AG04450 (cell line): ENCODE measurements at places on chromosomes 5 and 9. TPM values are rescaled to one million over a fixed set of nuclear protein-coding genes. Genes with fewer than 3 reads are reported as not detected.

- no peak for DNase-seq
Observed at GRCh38 chr5:59833448-59833847, 60.1 kb downstream of the PDE4D start.

GRCh38 chr9:84622981-84623380, 46.5 kb upstream of the NTRK2 start:
- no peak for DNase-seq

ADGRV1 gene
- polyA plus RNA-seq = 0.06 TPM in 1 of 2 replicates, not detected in the other

DNA sequence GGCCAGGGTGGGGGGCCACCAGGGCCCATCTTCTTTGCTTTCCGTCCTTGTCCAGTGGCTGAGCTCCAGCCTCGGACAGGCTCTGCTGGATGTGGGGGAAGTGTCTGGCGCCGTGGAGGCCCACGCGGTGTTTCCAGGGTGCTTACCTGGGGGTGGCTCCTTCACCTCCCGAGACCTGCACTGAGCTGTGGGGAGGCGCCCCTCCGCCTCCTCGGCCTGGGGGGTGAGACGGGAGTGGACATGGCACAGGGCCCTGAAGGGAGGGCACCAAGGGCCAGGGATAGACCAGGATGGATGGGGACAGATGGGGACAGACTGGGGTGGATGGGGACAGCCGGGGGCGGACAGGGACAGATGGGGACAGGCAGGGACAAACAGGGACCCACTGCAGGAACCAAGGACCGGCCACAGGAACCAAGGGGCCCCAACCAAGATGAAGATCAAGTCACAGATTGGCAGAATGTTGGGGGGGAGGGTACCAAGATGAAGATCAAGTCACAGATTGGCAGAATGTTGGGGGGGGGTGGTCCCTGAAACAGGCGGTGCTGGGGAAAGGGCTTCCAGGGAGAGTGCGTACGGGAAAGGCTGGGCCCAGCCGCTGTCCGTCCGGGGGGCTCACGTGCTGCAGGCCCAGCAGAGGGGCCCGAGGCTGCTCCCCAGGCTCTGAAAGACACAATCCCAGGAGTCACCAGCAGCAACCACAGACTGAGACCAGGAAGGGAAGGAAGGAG, 13.3 kb upstream of the QSOX2 start:
- no peak for DNase-seq

- no peak for DNase-seq
Observed at GRCh38 chr9:83006378-83006777, 56.6 kb downstream of the RASEF start.

GRCh38 chr9:16266648-16267276, 603.7 kb downstream of the BNC2 start:
- DNase-seq = no peak

NFIB gene
- polyA plus RNA-seq = 2.2 and 3.2 TPM in 2 replicates

NUTM2G gene
- not detected in 2 replicates for polyA plus RNA-seq

DNA sequence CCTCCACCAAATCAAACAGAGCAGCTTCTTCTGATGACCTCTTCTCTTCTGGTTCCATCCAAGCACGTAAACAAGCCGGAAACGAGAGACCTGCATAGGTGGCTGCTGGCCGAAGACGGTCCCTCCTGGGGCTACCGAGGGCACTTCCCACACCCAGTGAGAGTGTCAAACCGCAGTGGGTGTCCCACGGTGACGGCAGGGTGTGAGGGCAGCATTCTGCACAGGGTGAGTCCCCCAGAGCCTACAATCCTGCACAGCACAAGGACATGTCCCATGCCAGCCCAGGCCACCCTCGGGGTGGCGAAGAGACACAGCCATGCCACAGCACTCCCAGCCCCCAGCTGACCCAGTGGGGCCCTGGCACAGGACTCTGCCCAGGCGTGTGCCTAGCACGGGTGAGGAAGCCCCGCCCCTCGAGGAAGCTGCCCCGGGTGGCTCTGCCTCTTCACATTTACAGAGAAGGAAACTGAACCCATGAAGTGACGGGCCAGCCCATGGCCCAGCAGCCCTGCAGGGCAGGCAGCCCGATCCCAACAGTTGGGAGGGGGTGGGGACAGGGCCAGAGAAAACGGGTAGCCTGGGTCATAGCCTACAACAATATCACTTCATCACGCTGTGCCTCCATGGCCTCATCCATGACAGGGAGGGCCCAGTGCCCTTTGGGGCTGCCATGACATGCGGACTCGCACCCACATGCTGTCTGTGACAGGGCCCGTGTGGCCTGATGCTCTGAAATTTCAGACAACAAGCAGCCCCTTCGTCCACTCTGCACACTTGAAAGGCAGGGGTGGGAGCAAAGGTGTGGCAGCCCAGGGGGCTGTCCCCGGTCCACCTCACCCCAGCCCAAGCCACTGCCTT, 43.2 kb downstream of the SEMA4D start:
- DNase-seq = no peak

GRCh38 chr5:138495351-138495750, 30.1 kb downstream of the EGR1 start:
- no peak for DNase-seq

DNA sequence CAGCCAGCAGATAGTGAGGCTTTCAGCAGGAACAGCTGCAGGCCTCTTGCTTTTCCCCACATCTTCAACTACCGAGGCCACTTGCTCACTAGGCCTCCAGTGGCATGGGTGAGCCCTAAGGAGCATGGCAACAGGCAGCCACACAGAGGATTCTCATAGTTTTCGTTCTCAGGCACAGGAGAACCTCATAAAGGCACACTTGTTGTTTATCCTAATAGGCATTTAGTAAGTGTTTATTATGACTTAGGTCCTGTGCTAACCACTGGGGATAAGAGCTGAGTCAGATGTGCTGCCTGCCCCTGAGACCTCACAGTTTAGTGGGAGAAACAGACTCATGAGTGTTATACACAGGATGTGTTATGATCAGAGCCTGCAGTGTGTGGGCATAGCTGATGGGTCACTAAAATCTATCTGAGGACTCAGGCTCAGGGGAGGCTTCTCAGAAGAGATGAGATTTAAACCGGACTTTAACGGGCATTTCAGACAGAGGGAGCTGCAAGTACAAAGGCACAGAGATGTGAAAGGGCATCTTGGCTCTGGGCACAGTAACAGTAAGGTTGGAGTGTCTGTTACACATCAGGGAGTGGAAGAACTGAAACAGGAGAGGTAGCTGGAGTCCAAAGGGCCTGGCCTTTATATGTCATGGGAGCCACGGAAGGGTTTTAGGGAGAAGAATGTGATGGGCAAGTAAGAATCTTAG, 21.0 kb upstream of the HEMGN start:
- DNase-seq = peak; percentile 63

- DNase-seq = no peak
Observed at GRCh38 chr5:151757233-151758140, 944 bp downstream of the ATOX1 start.

DNA sequence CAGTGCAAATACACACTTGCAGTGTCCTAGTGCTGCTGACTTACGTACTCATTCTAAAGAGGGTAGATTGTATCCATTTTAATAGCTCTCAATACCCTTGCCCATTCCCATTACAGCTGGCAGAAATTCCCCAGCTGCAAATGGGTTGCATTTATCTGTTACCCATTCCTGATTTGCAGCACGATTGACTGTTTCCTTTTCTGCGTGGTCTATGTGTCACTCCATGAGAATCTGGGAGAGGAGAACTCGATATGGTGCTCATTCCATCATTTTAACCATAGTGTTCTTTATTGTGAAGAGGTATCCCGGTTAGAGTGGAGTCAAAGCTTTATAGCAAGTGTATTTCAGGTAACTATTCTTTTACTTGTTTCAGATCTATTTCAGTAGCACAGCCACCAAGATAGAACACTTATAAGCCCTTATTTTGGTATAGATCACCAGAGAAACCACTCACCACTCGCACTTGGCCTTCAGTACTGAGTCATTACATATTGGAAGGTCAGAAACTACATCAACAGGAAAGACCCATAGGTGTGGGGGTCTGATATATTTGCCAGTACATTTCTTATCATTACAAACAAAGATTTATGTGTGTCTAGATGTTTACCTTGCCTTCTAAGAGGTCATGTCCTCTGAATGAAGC, 139.5 kb downstream of the MUSK start:
- no peak for DNase-seq

BHMT2 gene
- 8.9 and 9.6 TPM in 2 replicates for polyA plus RNA-seq

ANKRD18A gene
- 0.31 TPM in 1 of 2 replicates, not detected in the other for polyA plus RNA-seq

SPAG8 gene
- polyA plus RNA-seq = 0.56 and 0.58 TPM in 2 replicates

LMNB1 gene
- polyA plus RNA-seq = 11.9 and 17.2 TPM in 2 replicates

DNA sequence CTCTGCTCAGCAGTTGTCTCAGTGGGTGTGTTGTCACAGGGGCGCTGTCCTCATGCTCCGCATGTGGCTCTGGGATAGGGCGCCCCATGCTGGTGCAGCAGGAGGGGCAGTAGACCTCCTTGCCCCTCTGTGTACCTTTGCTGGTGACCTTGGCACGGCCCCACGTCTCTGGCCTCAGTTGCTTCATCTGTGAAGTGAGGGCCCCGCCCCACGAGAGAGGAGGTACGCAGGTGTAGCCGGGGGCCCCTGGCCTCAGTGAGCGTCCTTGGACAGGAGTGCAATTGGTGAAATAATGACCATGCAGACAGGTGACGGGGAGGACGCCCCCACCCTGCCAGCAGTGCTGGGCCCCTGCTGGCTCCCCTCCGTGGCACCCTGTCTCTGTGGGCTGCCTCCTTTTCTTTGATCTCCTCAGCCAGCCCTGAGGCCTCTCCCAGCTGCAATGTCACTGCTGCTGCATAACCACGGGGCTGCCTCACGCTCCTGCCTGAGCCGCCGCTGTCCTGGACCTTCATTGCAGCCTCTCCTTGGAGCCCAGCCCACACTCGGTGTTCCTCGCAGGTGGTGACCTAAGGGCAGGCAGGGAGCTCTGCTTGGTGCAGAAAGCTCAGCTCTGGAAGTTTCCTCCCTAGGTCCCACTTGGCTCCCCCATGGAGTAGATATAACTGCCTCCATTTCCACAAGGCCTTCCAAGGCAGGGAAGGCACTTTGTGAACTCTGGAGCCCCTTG, 57.3 kb downstream of the PHF2 start:
- no peak for DNase-seq

GRCh38 chr5:172162323-172162986, 25.6 kb downstream of the STK10 start:
- DNase-seq = no peak

FBLL1 gene
- 0.11 and 0.16 TPM in 2 replicates for polyA plus RNA-seq

- DNase-seq = no peak
Observed at GRCh38 chr5:113058269-113058668, 81.7 kb downstream of the DCP2 start.

GRCh38 chr5:136269973-136270372, 77.0 kb upstream of the SMIM32 start:
- DNase-seq = no peak

ZNF883 gene
- 1.3 and 1.5 TPM in 2 replicates for polyA plus RNA-seq

HSPB3 gene
- polyA plus RNA-seq = 0.62 and 0.67 TPM in 2 replicates

SHROOM1 gene
- 4.5 and 6.0 TPM in 2 replicates for polyA plus RNA-seq

DNA sequence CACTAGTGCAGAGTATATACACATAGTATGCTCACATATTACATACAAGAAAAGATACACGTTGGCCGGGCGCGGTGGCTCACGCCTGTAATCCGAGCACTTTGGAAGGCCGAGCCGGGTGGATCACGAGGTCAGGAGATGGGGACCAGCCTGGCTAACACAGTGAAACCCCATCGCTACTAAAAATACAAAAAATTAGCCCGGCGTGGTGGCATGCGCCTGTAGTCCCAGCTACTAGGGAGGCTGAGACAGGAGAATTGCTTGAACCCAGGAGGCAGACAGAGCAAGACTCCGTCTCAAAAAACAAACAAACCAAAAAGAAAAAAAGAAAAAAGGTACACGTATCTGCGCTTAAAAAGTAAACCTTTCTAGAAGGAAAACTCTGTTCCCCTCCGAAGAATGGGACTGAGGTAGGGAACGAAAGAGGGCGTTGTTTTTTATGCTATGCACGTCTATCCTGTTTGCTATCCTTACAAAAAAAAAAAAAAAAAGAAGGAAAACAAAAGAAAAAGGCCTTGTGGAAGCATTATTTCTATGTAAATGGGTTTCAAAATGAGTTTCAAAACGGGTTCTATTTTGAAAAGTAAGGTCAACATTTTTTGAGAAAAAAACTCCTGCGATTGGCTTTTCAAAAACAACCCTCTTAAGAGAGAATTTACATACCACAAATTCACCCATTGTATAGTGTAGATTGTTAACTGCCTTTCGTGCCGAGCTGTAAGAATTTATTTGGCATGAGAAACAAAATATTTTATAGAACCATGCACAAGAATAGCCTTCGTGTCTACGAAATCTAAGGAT, 1.2 kb downstream of the AK3 start:
- DNase-seq = no peak

FGF18 gene
- 0.27 and 0.30 TPM in 2 replicates for polyA plus RNA-seq

MAMDC4 gene
- 0.63 and 0.86 TPM in 2 replicates for polyA plus RNA-seq

GRCh38 chr9:23278561-23278960, 547.5 kb downstream of the ELAVL2 start:
- DNase-seq = no peak

DNA sequence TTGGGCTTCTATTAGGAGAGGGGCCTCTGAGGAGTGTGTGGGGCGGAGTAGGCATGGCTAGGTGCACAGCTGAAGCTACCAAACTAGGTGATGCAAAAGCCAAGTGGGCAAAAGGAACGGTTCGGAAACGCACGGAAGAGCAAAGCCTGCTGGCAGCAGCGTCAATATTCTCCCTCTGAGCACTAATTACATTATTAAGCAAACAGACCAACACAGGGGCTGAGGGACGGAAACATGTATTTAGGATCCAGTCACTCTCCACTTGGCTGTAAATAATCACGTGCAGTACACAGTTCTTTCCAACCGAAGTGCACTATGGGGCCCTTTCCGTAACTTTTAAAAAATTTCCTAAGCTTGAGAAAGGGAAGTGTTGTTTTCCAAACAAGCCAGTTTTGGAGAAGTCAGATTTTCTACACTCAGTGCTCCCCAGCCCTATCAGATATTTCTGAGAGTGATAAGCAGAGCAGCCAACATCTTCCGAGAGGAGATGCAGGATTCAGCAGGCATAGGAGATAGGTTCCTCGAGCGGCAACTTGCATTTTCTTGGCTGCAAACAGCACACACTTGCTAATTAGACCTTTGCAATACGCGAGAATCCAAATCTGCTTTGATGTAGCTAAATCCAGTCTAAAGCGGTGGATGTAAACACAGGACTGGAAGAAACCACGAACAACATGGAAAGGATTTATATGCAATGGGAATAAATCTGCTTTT, 217.2 kb upstream of the TBCA start:
- no peak for DNase-seq

GRCh38 chr5:86129009-86129408, 488.7 kb upstream of the COX7C start:
- DNase-seq = no peak

GRCh38 chr9:3337515-3338225, 188.1 kb downstream of the RFX3 start:
- no peak for DNase-seq

- DNase-seq = no peak
Observed at GRCh38 chr9:29397148-29397547, 1823.9 kb upstream of the C9orf72 start.

- DNase-seq = no peak
Observed at GRCh38 chr5:103207011-103207410, 51.6 kb upstream of the MACIR start.

GRCh38 chr9:112445196-112445595, 41.4 kb upstream of the KIAA1958 start:
- DNase-seq = no peak

GABRA1 gene
- not detected in 2 replicates for polyA plus RNA-seq

IFNA13 gene
- not detected in 2 replicates for polyA plus RNA-seq

GRCh38 chr9:79572032-79572607, 355 bp downstream of the TLE4 start:
- no peak for DNase-seq

GRCh38 chr5:149641000-149641576, 59.8 kb downstream of the ARHGEF37 start:
- DNase-seq = no peak
